ENCODE measurements at places on chromosomes 6 and 20.
A peak's percentile ranks its signal among the peaks of the same experiment; 100 is the strongest.

DNA sequence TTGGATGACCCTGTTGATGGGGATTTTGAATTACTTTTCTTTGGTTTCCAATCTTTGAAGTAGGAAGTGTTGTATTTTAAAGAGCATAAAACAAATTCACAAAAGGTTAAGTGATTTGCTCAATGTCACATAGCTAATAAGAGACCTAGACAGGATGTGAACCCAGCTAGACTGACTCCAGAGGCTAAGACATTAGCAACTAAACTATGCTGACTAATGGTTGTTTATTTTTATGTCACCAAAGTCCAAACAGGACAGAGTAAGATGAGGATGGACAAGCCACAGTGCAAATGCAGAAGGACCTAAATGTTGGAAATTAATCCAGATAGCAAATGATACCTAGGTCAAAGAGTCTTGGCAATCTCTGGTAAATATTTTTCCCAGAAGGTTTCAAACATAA lies 38.0 kb downstream of the OGFRL1 start:
- no peak for DNase-seq

DNA sequence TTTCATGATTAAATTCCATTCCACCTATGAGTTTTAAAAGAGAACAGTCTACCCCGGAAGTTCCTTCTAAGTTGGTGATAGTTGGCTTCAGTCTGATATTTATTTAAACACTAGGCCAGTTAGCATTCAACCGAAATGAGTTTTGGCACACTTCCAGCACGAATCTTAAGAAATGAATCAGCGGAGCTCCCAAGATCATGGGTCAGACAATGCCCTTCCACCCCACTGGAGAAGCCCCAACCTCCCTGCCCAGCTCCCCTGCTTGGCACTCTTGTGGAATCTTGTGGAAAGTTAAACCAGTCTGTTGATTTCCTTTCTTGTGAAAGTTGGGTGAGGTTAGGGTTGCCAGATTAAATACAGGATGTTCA lies 64.3 kb downstream of the MKKS start:
- DNase-seq: no peak

GRCh38 chr6:13813026-13813425 lies 1.3 kb downstream of the MCUR1 start:
- DNase-seq: no peak

GRCh38 chr6:39224011-39224410 lies 5.3 kb downstream of the KCNK5 start:
- DNase-seq: no peak

GRCh38 chr20:63542696-63543095 lies 4.9 kb downstream of the SRMS start:
- DNase-seq: no peak

DNA sequence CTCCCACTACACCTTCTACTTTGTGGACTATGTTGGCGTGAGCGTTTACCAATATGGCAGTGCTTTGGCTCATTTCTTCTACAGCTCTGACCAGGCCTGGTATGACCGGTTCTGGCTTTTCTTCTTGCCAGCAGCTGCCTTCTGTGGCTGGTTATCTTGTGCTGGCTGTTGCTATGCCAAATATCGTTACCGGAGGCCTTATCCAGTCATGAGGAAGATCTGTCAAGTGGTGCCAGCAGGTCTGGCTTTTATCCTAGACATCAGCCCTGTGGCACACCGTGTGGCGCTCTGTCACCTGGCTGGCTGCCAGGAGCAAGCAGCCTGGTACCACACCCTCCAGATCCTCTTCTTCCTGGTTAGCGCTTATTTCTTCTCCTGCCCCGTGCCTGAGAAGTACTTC lies 16.5 kb upstream of the EFHC1 start:
- no peak for DNase-seq

GRCh38 chr6:26597821-26598220 lies 1.1 kb downstream of the ABT1 start:
- DNase-seq: no peak

- no peak for DNase-seq
These were observed 29.2 kb downstream of the CDH22 start for GRCh38 chr20:46279103-46279502.

DNA sequence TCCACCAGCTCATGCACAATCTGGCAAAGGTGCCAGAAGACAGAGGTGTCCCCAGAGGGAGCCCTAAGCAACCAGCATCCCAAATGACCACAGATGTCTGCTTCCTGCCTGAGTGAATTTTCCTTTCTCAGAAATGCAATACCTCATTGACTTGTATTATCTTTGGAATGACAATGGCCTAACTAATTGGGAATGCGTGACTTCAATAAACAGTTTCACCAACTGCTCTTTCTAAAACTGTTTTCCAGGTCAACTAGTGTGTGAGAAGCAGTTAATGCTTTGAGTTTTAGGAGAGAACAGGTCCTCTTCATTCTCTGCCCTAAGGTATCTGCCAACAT lies 108.9 kb upstream of the SNX9 start:
- DNase-seq: no peak

GRCh38 chr6:149285626-149286025 lies 31.9 kb upstream of the TAB2 start:
- no peak for DNase-seq

DNA sequence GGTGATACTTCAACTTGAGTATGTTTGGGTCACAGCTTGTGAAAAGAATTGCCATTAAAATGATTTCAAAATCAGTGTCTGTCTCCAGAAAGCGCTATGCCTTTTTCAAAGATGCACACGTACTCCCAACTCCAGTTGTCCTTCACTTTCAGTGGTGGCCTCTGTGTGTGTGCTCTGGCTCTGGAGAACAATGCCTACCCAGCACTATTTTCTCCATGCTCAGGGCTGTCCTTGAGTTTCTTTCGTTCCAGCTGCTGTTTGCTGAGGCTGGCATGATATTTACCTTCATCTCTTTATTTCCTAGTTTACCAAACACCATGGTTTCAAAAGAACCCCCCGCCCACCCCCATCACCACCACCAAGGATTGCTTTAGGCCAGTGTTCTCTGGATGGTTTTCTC lies 136.8 kb downstream of the QRSL1 start:
- DNase-seq: no peak

- no peak for DNase-seq
These were observed 95.4 kb downstream of the OGFRL1 start for GRCh38 chr6:71383901-71384489.

- DNase-seq: no peak
These were observed 22.8 kb downstream of the SRSF3 start for GRCh38 chr6:36616893-36617521.

- no peak for DNase-seq
These were observed 119.2 kb upstream of the ASCC3 start for GRCh38 chr6:101000341-101000740.

- no peak for DNase-seq
These were observed 46.6 kb downstream of the NDUFAF5 start for GRCh38 chr20:13831476-13831875.

GRCh38 chr6:3427687-3428085 lies 29.2 kb downstream of the SLC22A23 start:
- DNase-seq: peak; percentile 41

- DNase-seq: no peak
These were observed 36.0 kb downstream of the KIAA1755 start for GRCh38 chr20:38224531-38224930.

GRCh38 chr20:57330998-57331397 lies 1.4 kb downstream of the SPO11 start:
- DNase-seq: no peak

- DNase-seq: no peak
These were observed 14.4 kb upstream of the RIN2 start for GRCh38 chr20:19743640-19743995.

- no peak for DNase-seq
These were observed 545 bp downstream of the FNDC1 start for GRCh38 chr6:159169557-159170332.

- no peak for DNase-seq
These were observed 351.2 kb upstream of the MAP3K7 start for GRCh38 chr6:90938122-90938521.

GRCh38 chr6:105900125-105900937 lies 185.8 kb upstream of the PRDM1 start:
- no peak for DNase-seq

GRCh38 chr6:123838505-123839234 lies 35.0 kb downstream of the NKAIN2 start:
- DNase-seq: no peak

DNA sequence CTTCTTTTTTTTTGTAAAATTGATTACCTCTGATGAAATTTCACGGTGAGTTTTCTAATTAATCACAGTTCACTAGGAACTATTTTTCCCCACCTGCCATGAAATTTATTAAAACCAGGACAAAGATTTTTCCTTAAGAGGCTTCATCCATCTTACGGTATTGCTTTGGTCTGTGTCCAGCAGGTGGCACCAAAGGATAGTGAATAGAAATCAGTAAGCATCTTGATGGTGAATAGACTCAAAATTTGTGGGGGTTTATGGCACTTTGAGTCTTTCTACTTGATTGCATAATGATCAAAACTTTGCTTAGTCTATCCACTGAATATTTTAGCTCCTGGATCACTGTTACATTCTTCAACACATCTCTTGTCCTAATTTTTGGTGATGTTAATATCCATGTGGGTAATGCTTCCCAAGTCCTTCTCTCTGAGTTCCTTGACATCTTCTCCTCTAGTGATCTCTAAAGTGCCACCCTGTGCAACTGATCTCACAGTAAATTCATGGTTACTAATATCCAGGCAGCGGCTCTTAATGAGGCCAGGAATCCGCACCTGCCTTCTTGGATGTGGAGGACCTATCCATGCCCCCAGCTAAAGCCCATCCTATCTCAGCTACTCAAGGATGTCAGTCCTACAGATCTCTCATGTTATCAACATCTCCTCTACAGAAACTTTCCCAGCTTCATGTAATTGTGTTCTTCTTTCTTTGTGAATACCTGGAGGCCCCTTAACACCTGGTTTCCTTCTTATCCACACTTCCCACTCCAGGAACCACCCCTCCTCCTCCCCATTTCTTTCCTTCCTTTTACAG lies 54.5 kb downstream of the STMND1 start:
- DNase-seq: peak; percentile 71

DNA sequence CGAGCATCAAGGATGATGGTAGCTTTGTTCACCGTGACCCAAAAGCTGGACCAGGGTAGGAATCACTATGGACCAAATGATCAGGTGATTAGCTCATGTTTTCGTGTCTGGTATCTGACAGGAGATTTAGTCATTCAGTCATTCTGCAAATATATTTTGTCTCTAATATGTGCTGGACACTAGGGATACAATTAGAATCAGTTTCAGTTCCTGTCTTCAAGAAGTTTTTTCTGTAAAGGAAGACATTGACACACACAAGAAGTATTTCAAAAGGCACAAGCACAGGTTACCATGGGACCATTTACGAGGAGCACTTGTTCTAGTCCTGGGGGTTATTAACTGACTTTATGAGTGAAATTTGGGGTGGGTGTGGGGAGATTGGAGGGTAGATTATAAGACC lies 244.9 kb downstream of the HIVEP2 start:
- DNase-seq: no peak

- no peak for DNase-seq
These were observed 243.8 kb downstream of the CDH26 start for GRCh38 chr20:60202046-60202445.

DNA sequence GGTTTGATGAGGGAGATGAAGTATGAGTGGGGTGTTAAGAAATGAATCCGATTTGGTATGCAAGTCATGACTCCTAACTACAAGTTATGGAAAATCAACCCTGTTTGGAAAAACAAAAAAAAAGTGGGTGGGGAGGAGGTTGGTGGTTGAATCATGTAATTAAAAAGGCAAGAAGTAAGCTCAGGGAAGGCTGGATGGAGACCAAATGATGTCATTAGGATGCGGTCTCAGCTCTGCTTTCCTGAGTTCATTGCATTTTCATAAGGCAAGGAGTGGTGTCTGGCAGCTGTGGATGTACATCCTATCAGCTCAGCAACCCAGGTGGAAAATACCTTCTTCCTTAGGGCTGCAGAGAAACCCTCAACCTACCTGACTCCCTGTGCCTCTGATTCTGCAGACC lies 60.4 kb upstream of the AKAP12 start:
- DNase-seq: no peak

- DNase-seq: no peak
These were observed 185.8 kb upstream of the TENT5A start for GRCh38 chr6:81938014-81938856.

DNA sequence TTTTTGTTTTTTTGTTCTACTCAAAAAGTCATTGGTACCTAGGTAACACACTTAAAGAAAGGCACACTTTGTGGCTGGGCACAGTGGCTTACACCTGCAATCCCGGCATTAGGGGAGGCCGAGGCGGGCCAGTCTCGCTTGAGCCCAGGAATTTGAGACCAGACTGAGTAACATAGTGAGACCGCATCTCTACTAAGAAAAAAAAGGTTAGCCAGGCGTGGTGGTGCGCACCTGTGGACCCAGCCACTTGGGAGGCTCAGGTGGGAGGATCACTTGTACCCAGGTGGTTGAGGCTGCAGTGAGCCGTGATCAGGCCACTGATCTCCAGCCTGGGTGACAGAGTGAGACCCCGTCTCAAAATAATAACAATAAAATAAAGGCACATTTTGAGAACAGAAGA lies 67.4 kb upstream of the BHLHE23 start:
- DNase-seq: no peak

DNA sequence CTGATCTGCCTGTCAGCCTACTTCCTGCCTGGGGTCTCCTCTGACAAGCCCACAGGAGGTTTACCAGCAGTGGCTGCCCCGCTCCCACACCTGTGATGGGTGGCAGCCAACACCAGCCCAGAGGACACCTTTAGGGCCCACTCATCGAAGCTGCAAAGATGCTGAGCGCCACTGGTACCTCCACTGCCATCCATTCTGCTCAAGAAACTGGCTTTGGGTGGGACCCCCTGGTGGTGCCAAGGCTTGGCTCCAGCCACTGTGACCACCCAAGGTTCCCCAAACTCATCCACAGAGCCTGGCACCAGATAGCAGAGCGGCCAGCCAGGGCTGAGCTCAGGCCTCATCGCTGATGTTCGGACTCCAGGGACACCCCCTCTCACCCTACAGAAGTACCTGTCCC lies 42.5 kb downstream of the PREX1 start:
- DNase-seq: no peak

DNA sequence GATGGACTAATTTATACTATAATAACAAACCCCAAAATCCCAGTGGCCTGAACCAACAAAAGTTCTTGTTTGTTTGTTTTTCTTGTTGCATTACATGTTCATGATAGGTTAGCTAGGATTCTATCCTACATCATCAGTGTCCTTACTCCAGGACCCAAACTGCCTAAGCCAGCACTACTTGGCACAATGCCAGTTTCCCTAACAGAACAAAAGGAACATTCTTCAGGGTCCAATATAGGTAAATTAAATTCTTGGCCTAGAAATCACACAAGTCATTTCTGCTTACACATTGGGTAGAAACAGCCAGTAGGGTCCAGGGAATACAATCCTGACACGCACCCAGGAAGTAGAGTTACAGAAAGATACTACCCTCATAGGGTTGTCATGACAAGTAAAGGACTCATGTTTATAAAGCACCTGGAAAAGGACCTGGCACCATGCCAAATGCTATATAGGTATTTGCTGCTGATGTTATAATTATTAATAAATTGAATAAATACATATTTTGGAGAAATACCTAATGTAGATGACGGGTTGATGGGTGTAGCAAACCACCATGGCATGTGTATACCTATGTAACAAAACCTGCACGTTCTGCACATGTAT lies 38.8 kb downstream of the RCAN2 start:
- no peak for DNase-seq

Measured in tibial nerve (tissue), 4 donors.